ENCODE measurements at places on chromosomes 12 and 14. TPM values are rescaled to one million over a fixed set of nuclear protein-coding genes. Genes with fewer than 3 reads are reported as not detected.
A peak's percentile ranks its signal among the peaks of the same experiment; 100 is the strongest.

GRCh38 chr12:67790660-67791059 lies 142.1 kb downstream of the DYRK2 start:
- H3K27ac ChIP-seq = no peak overlapping the region
- H3K36me3 ChIP-seq = no peaks in the 10 kb centered on the region
- no peak overlapping the region for H3K4me3 ChIP-seq
- no peaks in the 10 kb centered on the region for H3K27me3 ChIP-seq
- no peaks in the 10 kb centered on the region for H3K4me1 ChIP-seq

GRCh38 chr12:74775276-74775675 lies 237.6 kb downstream of the ATXN7L3B start:
- no peaks in the 10 kb centered on the region for H3K27me3 ChIP-seq
- H3K4me1 ChIP-seq = no peaks in the 10 kb centered on the region
- DNase-seq = no peak
- H3K27ac ChIP-seq = no peak overlapping the region
- H3K4me3 ChIP-seq = no peak overlapping the region

- no peak overlapping the region for H3K4me3 ChIP-seq
- H3K36me3 ChIP-seq = no peaks in the 10 kb centered on the region
- H3K4me1 ChIP-seq = no peaks in the 10 kb centered on the region
Observed at GRCh38 chr12:105858981-105859710, 279.6 kb downstream of the NUAK1 start.

GRCh38 chr12:32486158-32486557 lies 86.8 kb downstream of the FGD4 start:
- DNase-seq = no peak
- H3K27ac ChIP-seq = no peak overlapping the region
- H3K4me1 ChIP-seq = no peaks in the 10 kb centered on the region
- no peak overlapping the region for H3K4me3 ChIP-seq
- no peaks in the 10 kb centered on the region for H3K27me3 ChIP-seq

DNA sequence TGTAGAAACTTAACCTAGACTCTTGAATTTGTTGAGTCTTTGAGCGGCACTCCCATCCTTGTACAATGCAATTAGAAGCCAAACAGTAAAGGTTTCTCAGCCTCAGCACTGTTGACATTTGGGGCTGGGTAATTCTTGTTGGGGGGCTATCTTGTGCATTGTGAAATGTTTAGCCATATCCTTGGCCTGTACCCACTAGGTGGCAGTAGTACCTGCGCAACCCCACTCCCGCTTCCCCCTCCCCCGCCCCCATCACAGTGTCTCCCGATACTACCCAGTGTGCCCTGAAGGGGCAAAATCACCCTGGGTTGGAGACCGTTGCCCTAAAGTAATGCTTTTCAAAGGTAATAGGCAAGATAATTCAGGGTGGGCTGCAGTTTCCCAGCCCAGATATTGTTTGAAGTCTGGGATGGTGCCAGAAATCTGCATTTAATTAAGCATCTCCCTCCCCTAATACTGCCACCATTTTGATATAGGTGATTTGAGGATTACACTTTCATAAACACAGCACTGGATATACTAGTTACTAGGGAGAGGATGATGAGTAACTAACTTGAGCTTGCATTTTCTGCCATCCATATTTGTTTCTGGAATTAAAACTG lies 1.8 kb downstream of the COX6A1 start:
- H3K36me3 ChIP-seq = peaks cover 12% of the 10 kb centered on the region
- no peak overlapping the region for H3K4me3 ChIP-seq
- DNase-seq = peak; percentile 48
- no peaks in the 10 kb centered on the region for H3K4me1 ChIP-seq

DNA sequence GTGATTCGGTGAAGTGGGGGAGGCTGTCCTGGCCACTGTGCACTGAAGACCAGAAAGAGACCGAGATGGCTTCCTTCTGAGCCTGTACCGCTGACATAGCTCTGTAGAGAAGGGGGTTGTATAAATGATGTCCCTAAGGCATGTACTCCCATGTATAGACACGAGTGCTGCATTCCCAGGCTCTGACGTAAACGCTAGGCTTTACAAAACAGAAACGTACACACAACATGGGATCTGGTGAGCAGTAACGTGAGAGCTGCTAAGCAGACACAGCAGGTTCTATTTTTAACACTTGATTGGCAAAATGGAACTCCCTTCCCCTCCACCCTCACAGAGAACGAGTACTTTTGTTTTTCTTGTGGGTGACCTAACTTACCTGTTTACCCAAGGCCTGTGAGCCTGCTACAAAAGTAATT lies 35.9 kb downstream of the ACADS start:
- DNase-seq = no peak
- no peaks in the 10 kb centered on the region for H3K4me1 ChIP-seq
- H3K4me3 ChIP-seq = no peak overlapping the region
- no peaks in the 10 kb centered on the region for H3K27me3 ChIP-seq
- peaks cover 18% of the 10 kb centered on the region for H3K36me3 ChIP-seq
- H3K27ac ChIP-seq = no peak overlapping the region

Gene CLEC4A
- total RNA-seq = not detected

Gene CLEC2A
- not detected for total RNA-seq
